ENCODE measurements at places on chromosomes 6 and 20.

DNA sequence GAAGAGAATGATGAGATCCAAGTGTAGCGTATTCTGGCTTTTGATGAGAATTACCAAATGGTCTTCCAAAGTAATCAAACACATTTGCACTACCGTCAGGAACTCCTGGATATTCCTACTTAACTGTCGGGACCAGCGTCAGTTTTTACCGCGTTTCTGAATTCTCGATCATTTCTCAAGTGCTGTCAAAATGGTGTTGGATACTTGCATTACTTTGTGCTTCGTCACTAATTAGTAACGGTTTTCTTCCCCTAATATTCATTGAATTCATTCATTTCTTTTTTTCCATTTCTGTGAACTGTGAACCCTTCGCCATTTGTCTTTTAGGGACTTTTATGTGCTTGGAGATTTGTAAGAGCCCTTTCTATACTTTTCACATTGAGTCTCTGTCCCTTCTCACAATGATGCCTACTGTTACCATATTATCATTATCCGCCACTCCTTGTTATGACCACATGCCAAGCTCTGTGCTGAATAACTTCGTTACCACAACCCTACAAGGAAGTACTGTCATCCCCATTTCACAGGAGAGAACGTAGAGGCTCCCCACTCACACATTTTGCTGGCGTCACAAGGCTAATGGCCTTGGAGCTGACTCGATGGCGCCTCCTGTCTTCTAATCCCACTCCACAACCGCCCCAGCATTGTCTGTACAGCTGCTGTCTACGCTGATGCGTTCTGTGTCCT lies 74.2 kb upstream of the QKI start:
- no peak for DNase-seq

- DNase-seq = no peak
Measured at GRCh38 chr6:142322504-142323198, 20.8 kb downstream of the ADGRG6 start.

- DNase-seq = no peak
Measured at GRCh38 chr6:71510856-71511255, 222.2 kb downstream of the OGFRL1 start.

DNA sequence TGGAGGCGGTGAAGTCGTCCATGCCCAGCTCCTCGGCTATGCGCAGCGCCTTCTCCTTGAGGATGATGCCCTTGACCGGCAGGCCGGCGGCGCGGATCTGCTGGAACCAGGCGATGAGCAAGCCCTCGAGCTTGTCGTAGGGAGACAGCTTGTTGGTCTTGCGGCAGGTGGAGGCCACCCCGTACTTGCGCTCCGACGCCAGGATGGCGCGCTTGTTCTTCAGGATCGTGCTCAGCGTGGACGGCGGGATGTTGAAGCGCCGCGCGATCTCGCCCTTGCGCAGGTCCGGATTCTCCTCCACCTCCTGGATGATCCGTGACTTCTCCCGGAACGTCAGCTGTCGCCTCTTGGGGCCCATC lies 435 bp downstream of the CENPB start:
- DNase-seq = no peak

DNA sequence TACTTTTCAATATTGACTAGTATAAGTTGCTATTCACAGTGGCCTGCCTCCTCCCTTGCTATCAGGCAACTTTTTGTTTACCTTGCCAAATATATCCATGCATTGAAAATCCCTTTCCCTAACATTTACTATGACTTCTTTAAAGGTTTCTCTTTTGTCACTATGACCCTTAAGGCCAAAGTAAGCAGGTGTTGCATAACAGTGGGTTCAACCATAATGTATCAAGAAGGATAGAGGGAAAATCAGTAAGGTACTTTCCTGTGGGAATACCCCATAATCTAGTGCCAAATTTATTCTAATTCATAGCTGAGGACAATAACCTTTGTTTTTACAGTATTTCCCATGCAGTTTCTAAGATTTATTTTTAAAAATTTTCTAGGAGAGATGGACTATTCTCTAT lies 527.6 kb downstream of the CDKAL1 start:
- no peak for DNase-seq
